ENCODE measurements at places on chromosomes 7 and 10. TPM values are rescaled to one million over a fixed set of nuclear protein-coding genes. Genes with fewer than 3 reads are reported as not detected.

The IRF5 gene
- total RNA-seq: 27.1 TPM

The FBH1 gene
- total RNA-seq: 76.5 TPM

The IDI2 gene
- total RNA-seq: not detected

The CHRM2 gene
- total RNA-seq: not detected

The FAM237B gene
- not detected for total RNA-seq

The CC2D2B gene
- total RNA-seq: 2.5 TPM

Measured in kidney (tissue), 22 donors.